Fibroblast of pulmonary artery (primary cell): ENCODE measurements at places on chromosomes 1 and 21.
A peak's percentile ranks its signal among the peaks of the same experiment; 100 is the strongest.

GRCh38 chr21:44272284-44272858 lies 10.7 kb upstream of the DNMT3L start:
- no peak for DNase-seq

DNA sequence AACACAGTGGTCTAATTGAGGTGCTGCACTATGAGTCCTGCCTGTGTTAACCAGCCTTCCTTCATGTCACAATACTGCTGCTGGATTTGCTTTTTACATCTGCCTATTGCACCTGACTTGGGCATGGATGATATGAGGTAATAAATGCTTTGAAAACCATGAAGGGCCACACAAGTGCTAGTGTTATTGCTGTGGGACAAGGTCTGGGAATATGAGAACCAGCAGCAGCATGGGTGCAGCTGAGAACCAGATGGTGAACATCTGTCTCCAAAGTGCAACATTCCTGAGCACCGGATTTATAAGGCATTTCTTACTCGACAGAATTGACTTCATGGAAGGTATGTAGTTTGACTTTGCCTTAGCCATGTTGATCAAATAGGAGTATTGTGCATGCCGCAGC lies 16.6 kb downstream of the TRIM45 start:
- DNase-seq: no peak

DNA sequence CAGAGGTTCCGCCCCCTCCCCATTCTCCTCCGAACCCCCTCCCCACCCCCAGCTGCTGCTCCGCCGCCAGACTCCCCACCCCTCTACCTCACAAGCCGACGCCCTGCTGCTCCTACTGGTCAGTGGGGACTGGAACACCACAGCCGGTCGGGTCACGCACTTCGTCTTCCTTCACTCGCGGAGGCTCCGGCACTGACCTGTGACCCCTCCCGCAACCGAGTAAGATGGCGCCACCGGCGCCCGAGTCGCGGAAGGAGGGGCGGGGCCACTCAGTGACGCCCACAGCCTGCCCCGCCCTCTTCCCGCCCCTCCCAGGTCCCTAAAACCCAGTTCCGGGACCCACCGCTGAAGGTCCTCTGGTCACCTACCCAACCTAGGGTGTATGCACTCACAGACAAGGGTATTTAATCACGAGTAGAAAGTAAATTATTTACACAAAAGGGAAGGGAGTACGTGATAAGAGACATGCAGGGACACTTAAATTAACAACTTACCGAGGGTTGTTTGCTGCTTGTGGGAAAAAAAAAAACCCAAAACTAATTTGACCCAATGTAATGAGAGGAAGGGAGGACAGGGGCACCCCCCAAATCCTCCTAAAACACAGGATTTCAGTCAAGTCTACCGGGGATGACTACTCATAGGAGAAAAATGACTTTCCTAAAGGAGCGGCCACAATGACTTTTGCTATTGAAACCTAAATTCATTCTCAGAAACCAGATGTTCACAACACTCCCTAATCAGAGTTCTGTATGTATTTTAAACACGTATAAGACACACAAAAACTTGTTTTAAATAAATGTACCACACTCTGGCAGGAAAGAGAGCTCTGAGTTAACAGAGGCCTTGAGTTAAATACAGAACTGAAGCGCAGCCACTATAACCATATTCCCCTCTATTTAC lies at the start of gene RIT1:
TSS of gene RIT1 (minus strand) at position 194 of the 900 bp plus-strand sequence. CDS start 588 bp downstream, outside the sequence.
- DNase-seq: peak; percentile 78

GRCh38 chr1:198556971-198557370 lies 16.5 kb upstream of the ATP6V1G3 start:
- no peak for DNase-seq

DNA sequence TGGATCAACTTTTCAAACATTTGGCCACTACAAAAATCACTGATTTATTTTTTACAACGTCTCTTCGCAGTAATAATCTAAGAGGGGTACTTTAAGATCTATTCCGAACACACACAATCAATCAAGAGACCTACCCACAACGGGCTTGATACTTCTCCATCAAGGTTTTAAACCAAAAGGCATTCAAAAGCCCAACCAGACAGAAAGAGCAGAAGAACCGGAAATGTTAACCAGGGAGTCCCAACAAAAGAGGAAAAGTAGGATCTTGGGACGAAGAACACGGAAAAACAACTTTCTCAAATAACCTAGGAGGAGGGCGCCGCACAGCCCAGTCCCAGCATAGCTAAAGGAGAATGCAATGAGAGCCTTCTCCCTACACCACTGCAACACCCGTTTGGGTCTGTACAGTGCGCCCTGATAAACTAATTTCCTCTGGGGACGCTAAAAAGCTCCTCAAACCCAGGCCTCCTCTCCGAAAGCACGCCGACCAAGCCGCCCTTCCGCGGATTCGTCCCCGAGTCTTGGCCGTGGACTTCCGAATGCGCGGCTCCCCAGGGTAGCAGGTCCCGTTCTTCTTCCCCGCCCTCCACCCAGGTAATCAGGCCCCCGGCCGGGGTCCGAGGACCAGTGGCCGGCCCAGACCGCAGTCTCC lies 623 bp downstream of the RPL22 start:
- no peak for DNase-seq

DNA sequence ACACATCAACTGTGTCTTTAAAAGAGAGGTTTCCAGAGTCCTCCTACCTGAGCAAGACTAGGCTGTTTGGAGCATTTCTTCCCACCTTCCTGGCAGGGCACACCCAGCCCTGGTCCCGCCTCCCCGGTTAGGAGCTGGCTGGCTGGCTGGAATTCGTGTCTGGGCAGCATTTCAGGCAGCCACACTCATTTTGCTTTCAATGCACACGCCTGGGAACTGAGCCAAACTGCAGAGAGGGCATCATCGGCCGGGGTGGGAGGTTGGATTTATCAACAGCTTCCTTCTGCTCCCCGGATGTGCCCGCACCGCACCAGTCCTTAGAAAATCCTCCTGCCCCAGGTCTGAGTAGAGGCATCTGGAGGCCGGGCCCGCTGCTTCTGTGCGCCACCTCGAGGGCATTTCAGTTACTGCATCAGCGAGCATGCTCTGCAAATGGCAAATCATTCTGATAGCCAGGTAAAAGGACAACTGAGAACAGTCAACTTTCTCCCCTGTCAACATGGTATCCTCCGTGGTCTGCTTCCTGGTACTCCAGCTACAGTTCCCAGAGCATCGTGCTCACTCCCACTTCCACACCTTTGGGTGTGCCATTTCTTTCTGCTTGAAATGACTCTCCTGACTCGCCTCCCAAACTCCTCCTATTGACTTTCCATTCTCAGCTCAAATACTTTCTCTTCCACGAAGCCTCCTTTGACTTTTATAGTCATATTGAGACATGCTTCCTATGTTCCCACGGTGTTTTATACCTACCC lies 20.6 kb downstream of the TCEA3 start:
- peak; percentile 95 for DNase-seq
